ENCODE measurements at places on chromosomes 7 and 10.

DNA sequence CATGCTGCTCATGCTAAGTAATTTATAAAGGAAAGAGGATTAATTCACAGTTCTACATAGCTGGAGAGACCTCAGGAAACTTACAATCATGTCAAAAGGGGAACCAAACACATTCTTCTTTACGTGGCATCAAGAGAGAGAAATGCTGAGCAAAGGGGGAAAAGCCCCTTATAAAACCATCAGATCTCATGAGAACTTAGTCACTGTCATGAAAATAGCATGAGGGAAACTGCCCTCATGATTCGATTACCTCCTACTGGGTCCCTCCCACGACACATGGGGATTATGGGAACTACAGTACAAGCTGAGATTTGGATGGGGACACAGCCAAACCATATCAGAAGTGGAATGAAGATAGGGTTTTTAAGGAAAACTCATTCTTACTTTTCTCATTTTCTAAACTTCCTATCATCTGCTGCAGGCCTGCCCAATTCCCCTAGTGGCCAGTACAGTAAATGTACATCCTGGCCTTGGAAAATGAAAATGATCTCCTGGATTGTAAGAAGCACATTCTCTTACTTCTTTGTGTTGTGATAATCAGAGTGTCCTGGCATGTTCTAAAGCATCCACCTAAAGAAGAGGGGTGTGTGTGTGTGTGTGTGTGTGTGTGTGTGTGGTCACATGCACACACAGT is 421.5 kb downstream of the LRMDA start:
- peak; percentile 28 for DNase-seq

GRCh38 chr10:110919349-110919931 is at the start of gene SHOC2:
TSS of gene SHOC2 (plus strand) at chr10:110919604. CDS start at chr10:110964359, 44,755 bp downstream.
- no peak for DNase-seq

GRCh38 chr10:50739618-50740292 is at the start of gene ASAH2B:
TSS of gene ASAH2B (plus strand) at chr10:50739936. CDS start at chr10:50745131, 5,195 bp downstream.
- no peak for DNase-seq

DNA sequence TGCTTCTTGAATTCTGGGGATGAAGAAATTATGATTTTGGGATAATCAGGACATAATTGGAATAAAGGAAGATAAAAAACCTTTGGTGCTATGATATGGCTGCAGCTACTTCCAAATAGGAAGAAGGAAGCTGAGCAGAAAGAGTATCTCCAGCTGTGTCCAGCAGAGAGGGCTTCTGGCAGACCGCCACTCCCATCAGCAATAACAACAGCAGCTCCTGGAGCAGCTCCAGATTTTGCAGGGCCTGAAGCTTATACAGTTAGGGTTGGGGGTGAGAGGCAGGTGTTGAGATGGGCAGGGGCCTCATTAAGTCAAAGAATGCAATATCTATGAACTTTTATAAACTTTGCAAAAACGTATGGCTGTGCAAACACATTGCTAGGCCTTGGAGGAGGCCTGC is 62.3 kb downstream of the C10orf120 start:
- DNase-seq: no peak

DNA sequence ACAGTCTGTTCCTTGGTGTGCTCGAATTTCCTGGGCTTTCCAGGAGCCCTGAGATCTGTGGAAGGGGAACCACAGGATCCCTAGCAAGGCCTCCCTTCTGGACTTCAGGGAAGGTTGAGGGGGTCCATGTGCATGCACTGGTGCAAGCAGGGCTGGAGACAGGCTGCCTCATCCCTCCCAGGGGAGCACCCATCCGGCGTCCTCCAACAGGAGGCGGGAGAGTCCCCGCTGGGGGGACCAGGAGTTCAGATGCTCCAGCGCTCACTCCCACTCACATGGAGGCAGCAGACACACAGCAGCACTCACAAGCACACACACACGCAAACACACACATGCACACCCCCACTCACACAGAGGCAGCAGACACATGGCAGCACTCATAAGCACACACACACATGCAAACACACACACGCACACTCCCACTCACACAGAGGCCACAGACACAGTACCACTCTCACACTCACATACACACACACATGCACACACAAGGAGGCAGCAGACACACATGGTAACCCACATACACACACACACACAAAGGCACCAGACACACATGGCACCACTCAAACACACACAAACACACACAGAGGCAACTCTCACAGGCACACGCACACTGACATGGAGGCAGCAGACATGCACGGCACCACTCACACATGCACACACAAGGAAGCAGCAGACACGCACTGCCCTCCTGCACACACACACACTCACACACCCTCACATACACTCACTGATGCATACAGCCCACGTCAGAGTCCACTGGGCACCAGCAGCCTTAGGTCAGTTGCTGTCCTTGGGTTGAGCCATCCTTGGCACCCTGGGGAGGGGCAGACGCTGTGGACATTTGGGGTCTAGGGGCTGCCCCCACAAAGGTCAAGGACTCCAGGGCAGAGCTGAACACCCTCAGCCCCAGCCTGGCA is 247.0 kb upstream of the PPP2R2D start:
- no peak for DNase-seq

DNA sequence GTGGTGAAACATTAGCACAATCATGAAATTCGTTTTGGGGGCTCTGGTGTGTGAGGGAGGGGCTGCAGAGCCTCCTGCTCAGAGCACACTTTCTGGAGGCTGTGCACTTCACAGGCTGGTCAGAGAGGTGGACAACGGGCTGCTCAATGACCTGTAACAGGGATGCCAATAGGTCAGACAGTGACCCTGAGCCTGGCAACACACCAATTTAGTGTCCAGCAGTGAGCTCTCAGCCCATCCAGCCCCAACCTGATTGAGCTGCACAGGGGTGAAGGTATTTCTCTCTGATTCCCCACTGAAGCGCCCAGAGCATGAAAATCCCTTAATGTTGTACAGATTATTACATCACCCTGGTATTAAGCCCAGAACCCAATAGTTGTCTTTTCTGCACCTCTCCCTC is 191.3 kb upstream of the ZNF32 start:
- no peak for DNase-seq

DNA sequence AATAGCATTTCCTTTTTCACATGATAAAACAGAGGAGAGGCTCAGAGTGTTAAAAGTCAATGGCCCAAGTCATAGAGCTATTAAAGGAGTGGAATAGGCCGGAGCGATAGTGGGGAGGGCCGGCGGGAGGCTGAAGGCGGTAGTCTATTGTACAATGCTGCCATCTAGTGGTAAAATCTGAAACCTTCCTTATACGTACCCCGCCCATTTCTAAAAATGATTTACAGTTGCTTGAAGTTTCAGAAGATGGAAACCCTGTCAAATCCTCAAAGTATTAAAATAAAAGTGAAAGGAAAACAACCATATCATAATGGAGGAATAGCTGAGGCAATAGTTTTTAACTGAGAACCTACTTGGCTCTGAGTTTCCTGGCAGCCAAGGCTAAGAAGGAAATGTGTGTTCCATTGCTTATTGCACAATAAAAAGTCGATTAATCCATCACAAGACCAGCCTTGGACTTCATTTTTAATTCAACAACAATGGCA is 209.1 kb downstream of the CCSER2 start:
- DNase-seq: peak; percentile 93

DNA sequence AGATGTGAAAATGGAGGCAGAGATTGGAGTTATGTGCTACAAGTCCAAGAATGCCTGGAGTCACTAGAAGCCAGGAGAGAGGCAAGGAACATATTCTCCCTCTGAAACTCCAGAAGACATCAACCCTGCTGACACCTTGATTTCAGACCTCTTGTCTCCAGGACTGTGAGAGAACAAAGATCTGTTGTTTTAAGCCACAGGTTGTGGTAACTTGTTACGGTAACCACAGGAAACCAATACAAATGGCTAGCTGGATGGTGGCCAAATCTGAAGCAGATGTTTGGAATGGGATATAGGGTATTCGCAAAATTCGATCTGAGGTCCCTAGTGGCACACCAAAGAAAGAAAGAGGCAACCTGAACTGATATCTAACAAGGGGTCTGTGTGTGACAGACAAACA is 129.0 kb downstream of the HERPUD2 start:
- no peak for DNase-seq

DNA sequence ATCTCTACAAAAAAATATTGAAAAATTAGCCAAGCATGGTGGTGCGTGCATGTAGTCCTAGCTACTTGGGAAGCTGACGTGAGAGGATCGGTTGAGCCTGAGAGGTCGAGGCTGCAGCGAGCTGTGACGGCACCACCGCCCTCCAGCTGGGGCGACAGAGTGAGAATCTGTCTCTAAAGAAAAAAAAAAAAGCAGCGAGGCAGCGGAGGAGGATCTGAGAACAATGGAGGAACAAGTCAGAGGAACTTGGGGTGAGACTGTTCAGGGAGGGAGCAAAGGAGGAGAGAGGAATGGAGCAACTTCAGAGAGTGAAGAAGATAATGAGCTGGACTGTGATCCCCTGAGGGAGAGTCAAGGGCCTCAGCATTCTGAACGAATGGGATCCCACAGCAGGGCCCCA is 85.4 kb downstream of the MKX start:
- no peak for DNase-seq

All from Kasumi-1 (cell line).